Activated T-cell treated with anti-CD3 and anti-CD28 coated beads, Interleukin-2, amount 50 U/mL, for 1 hour (primary cell): ENCODE measurements at places on chromosomes 4 and X.

- no peak for DNase-seq
Measured at GRCh38 chr4:7434766-7435150, at the start of gene PSAPL1. Gene PSAPL1 (minus strand): TSS chr4:7434930. CDS start chr4:7434879, 51 bp downstream.

DNA sequence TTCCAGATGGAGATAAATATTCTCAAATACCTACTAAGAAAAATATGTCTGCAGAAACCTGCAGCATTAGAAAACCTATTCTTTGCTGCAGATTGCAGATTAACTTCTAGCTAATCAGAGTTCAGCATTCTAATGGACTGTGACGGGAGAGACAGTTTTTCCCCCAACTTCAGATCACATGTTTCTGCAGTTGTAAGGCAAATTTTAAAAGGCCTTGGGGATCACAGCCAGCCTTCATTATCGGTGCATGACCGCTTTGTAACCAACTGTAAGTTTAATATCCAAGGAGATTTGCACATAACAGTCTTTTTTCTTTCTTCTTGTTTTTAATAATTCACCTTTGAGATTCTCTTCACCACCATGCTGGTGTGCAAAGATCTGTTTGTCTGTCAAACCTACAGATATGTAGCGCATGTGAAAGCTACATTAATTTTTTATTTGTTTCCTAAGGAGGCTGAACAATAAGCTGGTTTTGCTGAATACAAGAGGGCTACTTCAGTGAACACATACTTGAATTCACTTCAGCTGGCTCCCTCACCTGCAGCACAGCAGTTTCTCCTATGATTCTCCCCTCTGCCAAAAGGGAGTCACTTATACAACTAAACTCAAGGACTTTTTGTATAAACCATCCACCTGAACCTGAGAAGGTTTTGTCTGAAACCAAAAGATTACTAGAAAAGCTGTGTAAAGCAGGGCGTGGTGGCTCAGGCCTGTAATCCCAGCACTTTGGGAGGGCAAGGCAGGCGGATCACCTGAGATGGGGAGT lies 488.5 kb downstream of the RPA4 start:
- no peak for DNase-seq

GRCh38 chrX:32937043-32937442 lies 274.3 kb downstream of the DMD start:
- no peak for DNase-seq

- DNase-seq, result no peak
Measured at GRCh38 chr4:171265190-171265818, 547.9 kb upstream of the GALNTL6 start.

- DNase-seq, result no peak
Measured at GRCh38 chrX:33128048-33128805, 83.1 kb downstream of the DMD start.

GRCh38 chrX:68307769-68308168 lies 125.5 kb downstream of the OPHN1 start:
- DNase-seq, result no peak

DNA sequence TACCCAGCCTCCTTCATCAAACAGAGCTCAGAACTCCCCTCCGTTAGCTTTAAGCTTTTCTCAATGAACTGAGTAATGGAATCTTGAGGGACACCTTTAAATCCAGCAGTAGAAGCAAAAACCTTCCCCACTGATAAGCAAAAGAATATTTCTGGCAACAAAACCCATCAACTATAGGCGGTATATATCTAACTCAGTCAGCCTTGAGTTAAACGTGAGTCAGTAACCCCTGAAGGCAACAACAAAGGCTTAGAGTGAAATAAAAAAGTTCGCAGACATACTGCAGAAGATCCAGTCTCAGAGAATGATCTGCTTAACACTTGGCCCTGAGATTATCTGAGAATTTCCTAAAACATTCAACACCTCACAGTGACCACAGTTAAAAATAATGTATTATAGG lies 77.2 kb downstream of the DMD start:
- no peak for DNase-seq

DNA sequence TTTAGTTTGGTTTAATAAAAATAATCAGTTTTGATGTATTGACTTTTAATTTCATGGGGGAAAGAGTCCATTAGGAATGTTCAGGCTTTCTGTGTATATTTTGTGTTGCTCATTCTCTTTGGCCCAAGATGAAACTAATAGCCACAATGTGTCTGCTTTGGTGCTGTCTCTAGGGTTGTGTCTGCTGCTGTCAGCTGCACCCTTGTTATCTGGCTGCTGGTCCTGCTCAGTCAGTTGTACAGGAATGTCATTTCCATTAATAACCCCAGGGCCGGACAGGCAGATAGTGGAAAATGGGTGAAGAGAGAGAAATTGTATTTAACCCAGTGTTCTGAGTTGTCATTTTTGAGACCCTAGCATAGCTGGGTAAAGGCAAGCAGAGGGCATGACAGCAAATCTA lies 115.1 kb downstream of the PHEX start:
- no peak for DNase-seq

DNA sequence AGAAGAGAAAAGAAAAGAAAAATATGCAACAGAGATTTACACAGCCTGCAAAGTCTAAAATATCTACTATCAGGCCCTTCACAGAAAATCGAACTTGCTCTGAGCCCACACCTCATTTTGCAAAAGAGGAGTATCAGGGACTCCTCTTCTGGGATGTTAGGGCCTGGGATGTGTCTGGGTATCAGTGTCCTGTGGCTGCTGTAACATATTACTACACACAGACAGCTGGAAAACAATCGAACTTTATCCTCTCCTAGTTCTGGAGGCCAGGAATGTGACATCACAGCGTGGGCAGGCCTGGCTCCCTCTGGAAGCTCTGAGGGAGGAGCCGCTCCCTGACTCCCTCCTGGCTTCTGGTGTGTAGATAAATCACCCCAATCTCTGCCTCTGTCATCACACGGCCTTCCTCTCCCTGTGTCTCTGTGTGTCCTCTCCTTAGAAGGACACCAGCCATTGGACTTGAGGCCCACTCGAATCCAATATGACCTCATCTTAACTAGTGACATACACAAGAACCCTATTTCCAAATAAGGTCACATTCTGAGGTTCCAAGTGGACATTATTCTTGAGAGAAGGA lies 52.9 kb downstream of the PPP2R2C start:
- DNase-seq, result no peak

GRCh38 chr4:153438916-153439756 lies 27.0 kb upstream of the TMEM131L start:
- DNase-seq, result peak; percentile 37

DNA sequence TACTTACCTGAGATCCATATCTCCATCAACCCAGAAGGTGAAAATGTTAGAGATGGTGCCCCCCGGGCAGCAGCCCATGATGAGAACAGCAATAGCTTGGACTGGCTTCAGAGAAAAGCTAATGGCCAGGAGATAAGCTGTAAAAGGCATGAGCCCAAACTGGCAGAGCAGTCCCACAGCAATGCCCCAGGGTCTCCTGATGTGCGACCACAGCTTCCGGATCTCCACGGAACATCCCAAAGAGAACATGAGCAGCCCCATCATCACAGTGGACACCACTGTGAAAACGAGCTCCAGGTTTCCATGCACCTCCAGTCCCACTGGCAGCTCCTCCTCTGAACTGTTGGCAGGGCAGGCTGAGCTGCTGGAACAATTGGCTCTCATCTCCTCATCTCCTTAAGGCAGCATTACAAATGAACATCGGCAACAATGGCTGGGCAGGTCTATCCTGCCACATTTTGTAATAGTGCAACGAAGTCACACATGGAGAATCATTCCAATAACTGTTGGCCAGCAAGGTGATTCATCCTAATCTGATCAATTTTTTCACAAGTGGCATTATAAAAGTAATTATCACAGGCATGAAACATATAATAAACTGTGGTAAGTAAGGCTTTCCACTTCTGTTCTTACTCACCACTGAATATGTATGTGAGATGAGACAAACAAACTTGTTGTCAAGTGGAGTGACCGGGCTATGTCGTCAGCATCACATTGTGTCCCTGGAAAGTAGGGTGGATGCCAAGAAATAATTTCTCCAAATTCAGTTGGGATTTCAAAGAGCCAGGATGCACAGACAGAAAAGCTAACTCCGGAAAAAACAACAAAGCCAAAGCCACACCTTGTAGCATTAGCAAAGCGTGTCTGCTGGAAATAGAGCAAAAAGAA lies at the start of gene SLC10A6:
TSS of gene SLC10A6 (minus strand) at position 653 of the 888 bp plus-strand sequence. CDS start at position 384, 269 bp downstream.
- no peak for DNase-seq
